Upper lobe of right lung (tissue), 1 donor: ENCODE measurements at places on chromosomes 12 and 14. TPM values are rescaled to one million over a fixed set of nuclear protein-coding genes. Genes with fewer than 3 reads are reported as not detected.

The POU6F1 gene
- total RNA-seq, result 19.0 TPM

DNA sequence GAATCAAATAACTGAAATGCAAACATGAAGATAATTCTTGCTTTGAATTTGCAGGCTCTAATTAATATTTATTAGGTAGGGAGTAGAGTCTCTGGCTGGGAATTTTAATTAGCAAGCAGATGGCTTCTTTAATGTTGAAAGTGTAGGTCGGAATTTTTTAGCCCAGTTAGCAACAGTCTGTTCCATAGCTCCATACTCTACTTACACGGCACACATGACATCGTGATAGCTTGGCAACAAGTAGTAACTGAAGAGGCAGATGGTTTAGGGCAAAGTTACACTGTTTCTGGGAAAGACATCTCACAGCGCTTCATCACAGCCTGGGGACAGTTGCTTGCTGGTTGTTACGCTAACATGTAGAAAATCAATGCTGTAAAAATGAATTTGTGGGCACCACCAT, 710.7 kb downstream of the GALC start:
- DNase-seq, result no peak

DNA sequence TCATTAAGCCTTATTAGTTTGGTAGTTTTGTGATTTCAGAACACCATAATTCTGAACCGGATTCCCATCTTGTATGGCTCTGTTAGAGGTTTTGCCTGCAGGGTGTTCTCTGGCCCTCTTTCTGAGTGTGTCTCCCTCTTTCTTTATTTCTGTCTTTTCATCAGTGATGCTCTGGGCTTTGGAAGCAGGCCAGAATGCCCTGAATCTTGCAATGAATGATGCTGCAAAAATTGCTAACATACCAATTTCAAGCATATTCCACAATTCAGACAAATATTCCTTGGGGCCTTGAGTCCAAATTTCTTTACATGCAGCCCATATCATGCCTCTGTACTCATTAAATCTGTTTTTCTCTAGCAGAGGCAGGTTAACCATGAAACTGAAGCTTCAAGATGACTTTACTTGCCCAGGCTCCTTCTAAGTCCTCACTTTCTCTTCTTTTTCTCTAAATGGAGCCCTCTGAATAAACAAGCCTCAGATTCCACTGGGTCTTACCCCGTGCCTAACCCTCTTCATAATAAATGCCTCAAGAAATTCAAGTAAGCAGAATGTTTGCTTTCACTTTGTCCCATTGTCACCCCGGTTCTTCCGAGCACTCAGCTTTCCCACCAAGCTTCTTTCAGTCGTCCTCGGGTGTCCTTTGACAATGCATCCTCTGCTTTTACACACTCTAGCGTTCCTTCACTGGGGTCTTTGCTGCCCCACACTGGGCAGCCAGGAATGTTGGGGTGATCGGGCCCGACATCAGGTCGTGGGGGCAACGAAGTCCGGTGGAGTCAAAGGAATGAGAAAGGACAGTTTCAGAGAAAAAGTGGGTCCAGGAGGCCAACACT, 78.8 kb upstream of the SLC38A4 start:
- no peak for DNase-seq

DNA sequence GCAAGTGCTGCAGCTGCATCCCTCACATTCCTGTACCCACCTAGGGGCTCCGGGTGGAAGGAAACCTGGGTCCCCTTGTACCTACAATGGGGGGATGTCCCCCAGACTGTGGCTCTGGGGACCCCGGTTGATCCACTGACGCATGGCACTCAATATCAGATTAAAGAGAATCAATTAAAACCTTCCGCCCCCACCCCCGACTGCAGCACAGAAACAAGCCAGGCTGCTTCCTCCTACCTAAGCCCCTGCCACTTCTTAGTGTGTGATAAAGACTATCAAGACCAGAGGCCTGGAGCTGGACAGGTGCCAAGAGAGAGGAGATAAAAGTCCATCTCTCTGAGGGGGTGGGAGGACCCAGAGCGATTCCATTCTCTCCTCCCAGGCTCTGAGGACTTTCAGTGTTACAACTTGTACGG, 28.2 kb upstream of the RPLP0 start:
- DNase-seq, result no peak

- no peak for DNase-seq
Observed at GRCh38 chr12:42530284-42530683, 59.3 kb downstream of the PRICKLE1 start.

The KRT73 gene
- total RNA-seq, result 0.52 TPM

The ARHGDIB gene
- 228 TPM for total RNA-seq

- DNase-seq, result no peak
Observed at GRCh38 chr14:104206281-104206904, 68.0 kb downstream of the KIF26A start.

The METAP2 gene
- 53.8 TPM for total RNA-seq

- no peak for DNase-seq
Observed at GRCh38 chr14:54667026-54667744, 100.3 kb downstream of the SAMD4A start.

DNA sequence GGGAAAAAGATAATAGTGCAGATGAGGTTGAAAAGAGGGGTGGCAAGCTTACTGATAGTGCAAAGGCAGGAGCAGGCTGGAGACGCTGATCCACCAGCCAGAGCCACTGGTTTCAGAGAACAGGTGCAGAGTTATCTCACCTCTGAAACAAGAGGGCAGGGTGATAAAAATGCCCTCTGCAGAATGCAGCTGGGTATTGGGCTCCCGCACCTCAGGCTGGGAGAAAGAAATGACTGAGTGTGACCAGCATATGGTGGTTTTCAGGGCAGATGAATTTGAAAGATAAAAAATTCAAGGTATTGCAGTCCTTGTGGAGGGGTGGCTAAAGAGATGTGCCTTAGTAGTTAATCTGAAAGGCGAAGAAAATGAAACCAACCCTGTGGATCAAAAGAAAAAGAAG, 2.9 kb upstream of the TMEM30B start:
- DNase-seq, result no peak

DNA sequence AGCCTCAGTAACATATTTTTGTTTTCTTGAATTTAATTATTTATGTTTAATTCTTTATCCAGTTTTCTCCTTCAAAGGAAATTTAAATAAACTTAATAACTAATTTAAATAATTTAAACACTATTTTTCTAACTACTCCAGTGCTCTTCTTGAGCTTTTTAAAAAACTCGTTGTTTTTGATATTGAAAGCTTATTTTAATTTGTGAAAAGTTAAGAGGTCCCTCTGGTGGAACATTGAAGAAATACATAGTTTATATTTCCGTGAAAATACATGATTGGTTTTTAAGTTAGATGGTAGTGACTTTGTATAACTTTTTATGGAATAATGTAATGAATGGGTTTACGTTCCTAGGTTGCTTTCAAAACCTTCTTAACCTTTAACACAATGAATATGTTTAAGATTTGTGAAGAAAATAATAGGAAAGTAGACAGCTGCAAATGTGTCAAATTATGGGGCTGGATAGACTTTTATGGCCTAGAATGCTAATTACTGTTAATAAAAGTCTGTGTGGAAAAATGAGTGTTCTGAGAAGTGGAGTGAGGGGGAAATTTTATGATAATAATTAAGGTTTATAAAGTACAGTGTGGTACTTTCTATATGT, 45.9 kb upstream of the MSRB3 start:
- no peak for DNase-seq

GRCh38 chr12:14214495-14214894, 151.0 kb upstream of the ATF7IP start:
- no peak for DNase-seq

The TBC1D30 gene
- 14.8 TPM for total RNA-seq

The CLEC9A gene
- total RNA-seq, result 0.43 TPM
